ENCODE measurements at places on chromosomes 6 and 20.

DNA sequence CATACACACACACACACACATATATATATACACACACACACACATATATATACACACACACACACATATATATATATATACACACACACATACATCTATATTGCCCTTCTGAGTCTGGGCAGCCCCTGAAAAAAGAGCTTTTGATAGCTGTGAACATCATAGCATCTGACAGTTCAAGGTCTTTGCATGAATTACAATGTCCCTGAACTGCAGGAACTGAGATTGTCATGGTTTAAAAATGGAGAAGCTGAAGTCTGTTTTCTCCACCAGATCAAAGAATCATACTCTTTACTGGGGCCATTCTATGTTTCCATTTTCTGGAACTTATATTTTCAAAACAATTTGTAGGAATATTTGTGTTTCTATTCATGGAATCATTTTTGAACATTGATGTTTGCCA, 189.8 kb downstream of the ZDHHC14 start:
- DNase-seq: no peak

DNA sequence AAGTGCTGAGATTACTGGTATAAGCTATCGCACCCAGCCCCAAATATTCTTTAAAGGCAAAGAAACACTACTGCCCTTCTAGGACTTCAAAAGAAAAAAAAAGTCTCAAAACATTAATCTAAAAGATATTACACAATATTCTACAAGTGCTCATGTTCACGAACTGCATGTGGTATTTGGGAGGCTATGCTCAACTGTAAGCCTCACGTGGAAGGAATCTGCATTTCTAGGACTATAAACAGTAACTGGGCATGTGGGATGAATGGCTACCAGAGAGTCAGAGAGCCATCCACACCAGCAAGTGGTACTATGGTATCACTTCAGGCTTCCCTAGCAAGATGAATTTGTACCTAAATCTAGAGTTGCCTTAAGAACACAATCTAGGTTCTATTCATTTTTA, 50.0 kb downstream of the FKBP5 start:
- DNase-seq: no peak

GRCh38 chr6:146592451-146592850, 6.3 kb upstream of the ADGB start:
- no peak for DNase-seq

DNA sequence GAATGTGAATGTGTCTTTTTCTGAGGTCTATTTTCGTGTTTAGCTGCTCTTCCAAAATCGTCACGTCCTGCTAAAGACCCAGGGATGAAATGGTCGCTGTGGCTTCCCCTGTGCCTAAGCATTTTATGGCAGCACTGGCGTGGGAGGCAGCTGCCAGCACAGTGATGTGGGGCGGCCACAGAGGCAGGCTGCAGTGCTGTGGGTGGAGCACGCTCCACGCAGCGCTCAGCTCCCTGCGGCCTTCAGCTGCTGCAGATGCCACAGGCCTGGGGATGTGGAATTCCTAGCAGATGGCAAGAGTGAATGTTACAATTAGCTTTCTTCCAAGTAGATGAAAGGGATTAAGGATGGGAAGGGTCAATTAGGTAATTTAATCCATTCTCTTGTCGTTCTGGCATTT, 242.6 kb downstream of the SMOC2 start:
- DNase-seq: no peak

GRCh38 chr6:159151266-159151855, 17.8 kb upstream of the FNDC1 start:
- no peak for DNase-seq

DNA sequence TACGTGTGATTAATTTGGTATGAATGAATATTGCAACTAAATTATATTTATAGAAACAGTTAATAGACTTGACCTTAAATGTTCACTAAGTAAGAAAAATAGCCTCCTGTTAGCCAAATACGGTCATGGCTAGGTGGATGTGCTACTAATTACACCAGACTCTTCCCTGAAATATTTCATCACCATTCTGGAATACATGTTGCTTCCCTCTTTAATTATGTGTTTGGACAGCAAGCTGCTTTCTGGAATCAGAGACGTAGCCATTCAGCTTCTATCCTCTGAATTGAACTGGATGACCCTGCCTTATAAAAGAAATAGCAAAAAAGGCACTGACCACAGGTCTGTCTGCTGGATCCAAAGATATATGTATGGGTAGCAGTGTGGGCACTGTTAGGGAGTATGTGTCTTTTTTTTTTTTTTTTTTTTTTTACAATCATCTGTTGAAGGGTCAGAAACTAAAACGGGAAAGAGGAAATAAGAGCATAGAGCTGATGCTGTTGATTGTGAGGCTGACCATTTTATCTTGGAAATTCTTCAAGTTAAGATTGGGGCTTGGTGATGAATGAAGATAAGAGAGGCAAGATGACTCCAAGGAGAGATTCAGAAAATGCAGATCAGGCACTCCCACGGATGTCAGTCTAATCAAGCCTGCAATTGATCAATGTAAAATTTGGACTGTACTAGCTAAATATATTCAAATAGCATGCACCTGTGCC, 283.2 kb upstream of the HSF2 start:
- no peak for DNase-seq

DNA sequence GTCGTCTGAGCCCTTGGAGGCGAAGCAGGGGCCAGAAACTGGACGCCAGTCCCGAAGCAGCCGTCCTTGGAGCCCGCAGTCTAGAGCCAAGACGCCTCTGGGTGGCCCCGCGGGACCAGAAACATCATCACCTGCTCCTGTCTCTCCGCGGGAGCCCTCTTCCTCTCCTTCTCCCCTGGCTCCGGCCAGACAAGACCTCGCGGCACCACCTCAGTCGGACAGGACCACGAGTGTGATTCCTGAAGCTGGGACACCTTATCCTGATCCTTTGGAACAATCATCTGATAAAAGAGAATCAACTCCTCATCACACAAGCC, 416 bp downstream of the RSPH4A start:
- DNase-seq: no peak

- DNase-seq: no peak
Measured at GRCh38 chr6:19269341-19269898, 567.8 kb upstream of the ID4 start.

DNA sequence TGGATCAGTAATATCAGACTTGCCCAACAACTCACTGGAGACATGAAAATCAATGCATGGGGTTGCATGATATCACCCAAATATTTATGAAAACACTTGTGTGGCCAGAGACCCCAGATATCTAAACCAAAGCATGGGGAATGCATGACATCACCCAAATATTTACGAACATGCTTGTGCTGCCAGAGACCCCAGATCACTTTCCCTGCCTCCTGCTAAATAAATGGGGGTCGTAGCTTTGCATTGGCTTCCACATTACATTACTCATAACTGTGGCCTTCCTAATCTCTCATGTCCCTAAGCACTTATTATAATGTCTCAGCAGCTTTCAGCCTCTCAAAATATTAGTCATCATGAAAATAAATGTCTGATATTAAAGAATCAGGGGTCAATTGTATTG, 838.0 kb upstream of the DEFB115 start:
- DNase-seq: no peak

DNA sequence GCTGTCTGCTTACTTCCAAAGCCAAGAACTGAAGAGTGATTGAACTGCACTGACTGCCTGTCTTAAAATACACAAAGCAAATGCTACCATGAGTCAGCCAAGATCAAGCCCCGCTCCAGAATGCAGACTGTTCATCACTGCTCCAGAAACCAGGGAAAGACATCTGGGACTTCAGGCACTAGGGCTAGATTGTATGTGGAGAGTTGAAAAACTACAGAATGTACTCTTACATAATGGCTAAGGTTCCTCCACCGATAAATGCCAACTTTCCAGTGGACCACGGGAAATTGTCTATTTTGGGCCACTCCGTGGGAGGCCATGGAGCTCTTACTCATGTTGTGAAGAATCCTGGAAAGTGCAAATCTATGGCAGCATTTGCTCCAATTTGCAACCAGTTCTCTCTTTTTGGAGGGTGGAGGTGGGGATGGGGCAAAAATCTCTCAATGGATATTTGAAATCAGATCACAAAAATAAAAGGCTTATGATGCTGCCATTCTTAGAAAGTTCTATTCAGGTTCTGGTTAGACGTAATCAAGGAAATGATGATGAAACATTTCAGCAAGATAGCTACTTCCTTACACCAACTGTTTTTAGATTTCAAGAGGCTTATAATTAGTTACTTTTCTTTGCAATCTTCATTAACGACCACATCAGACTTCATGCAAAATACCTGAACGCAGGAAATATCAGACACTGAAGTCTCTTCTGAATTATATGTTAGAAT, 11.8 kb upstream of the CAP2 start:
- DNase-seq: no peak

GRCh38 chr6:32845384-32845884, 1.6 kb upstream of the PSMB8 start:
- no peak for DNase-seq

GRCh38 chr6:130252527-130253237, 29.9 kb upstream of the SAMD3 start:
- no peak for DNase-seq

- no peak for DNase-seq
Measured at GRCh38 chr20:2374346-2375125, 6.2 kb upstream of the TGM6 start.

DNA sequence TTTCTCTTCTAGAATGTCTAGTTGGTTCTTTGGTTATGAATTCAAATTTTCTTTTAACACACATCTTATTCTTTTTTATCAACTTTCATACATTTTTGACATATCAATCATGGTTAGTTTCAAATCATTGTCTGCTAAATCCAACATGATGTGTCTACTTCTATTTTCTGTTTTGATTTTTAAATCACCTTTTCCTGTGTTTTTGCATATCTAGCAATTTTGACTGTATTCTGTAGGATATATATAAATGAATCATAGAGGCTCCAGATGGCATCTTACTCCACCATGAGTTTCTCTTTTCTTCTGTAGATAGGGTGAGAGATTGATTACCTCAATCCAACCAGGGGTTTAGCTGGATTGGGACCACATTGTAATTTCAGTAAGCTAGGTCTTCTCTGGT, 34.3 kb upstream of the CARMIL1 start:
- no peak for DNase-seq

- DNase-seq: no peak
Measured at GRCh38 chr20:52076164-52076563, 115.4 kb downstream of the ZFP64 start.

- DNase-seq: no peak
Measured at GRCh38 chr6:111444794-111445193, 38.2 kb downstream of the REV3L start.

DNA sequence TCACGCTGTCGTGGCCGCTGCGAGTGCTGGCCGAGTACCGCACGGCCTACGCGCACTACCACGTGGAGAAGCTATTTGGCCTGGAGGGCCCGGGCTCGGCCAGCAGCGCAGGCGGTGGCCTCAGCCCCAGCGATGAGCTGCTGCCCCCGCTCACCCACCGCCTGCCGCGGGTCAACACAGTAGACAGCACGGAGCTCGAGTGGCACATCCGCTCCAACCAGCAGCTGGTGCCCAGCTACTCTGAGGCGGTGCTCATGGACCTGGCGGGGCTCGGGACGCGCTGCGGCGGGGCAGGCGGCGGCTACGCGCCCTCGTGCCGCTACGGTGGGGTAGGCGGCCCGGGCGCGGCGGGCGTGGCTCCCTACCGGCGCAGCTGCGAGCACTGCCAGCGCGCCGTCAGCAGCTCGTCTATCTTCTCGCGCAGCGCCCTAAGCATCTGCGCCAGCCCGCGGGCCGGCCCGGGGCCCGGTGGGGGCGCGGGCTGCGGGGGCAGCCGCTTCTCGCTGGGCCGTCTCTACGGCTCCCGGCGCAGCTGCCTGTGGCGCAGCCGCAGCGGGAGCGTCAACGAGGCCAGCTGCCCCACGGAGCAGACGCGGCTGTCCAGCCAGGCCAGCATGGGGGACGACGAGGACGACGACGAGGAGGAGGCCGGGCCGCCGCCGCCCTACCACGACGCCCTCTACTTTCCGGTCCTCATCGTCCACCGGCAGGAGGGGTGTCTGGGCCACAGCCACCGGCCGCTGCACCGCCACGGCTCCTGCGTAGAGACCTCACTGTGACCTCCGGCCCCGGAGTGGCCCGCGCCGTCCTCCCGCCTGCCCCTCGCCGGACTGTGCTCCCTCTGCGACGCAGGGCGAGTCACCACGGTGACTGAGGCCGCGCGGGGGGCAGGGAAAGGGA, 5.7 kb downstream of the TMEM151B start:
- DNase-seq: no peak

- no peak for DNase-seq
Measured at GRCh38 chr6:703552-703951, 10.6 kb upstream of the EXOC2 start.

- DNase-seq: no peak
Measured at GRCh38 chr6:155177363-155177961, 86.4 kb upstream of the CLDN20 start.

DNA sequence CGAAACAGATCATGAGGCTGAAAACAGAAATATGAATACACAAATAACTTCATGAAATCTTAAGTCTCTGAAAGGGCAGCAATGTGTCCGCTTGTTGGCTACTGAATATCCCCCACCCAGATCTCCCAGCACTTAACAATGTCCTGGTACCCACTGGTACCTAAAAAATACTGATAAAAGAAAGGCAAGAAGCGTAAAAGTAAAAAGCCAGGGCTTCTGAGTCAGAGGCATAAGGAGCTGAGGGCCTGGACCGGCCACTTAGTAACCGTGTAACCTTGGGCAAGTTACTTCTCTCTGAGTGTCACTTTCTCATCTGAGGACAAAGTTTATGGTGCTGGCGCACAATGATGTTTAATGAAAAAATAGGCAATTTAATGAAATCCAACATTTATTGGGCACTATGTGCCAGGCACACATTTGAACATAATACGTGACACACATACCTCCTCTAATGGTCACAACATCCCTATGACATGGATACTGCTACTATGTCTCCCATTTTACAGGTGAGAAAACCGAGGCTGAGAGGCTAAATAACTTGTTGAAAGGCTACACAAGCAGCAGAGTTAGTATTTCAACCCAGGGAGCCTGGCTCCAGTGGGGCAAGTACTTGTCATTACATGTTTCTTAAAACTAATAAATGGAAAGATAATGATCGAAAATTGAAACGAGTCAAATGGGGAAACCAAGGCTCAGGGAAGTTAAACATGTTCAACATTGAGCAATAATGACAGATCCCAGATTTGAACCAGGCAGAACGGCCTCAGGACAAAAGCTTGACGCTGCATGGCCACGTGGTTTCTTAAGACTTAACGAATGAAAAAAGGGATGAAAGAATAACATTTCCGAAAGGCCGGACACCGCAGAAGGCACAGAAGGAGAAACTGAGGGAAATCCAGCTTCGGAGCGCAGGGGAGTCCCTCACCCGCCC, 828 bp downstream of the TP53RK start:
- DNase-seq: no peak
